ENCODE measurements at places on chromosomes 12 and 14.

GRCh38 chr12:11765817-11766794 lies 116.6 kb downstream of the ETV6 start:
- DNase-seq, result no peak

GRCh38 chr14:99784508-99784907 lies 8.7 kb upstream of the EML1 start:
- no peak for DNase-seq

- no peak for DNase-seq
These were observed 1186.0 kb upstream of the SEL1L start for GRCh38 chr14:82719617-82720016.

DNA sequence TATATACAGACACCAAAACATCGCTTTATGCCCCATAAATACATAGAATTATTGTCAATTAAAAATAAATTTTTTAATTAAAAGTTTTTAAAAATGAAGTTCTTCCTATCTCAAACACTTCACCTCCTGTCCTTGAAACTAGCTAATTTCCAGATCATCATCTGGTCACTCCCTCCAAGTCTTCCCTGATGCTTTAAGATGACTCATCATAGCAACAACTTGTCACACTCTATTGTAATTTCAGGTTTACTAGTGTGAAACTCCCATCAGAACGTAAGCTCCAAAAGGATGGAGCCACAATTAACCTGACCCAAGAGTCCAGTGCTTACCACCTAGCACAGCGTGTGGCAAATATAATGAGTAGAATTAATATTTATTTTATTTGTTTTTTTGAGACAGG lies 16.3 kb downstream of the GXYLT1 start:
- peak; percentile 28 for DNase-seq

DNA sequence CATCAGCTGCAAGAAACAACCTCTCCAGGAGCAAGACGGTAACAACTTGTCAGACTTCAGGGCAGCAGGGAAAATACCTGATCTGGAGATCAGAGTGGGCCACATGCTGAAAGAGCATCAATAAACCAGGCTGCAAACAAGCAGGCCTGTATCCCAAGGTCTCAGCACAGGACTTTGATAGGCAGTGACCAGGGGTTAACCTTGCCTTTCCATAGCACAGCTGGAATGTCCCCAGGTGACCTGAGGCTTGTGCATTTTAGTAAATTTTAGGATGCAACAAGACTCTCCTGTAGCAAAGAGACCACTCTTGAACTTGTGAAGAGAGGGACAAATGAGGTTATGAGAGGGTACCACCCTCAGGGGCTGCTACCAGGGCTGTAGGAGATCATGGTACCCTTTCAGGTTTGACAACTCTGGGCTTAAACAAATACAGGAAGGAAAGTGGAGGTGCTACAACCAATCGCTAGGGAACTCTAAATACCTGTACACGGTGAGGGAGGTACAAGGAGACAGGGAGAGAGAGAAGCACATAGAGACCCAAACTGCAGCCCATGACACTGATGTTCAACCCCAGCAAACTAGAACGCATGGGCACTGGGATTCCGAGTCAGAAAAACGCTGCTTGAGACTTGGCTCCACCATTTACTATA lies 95.4 kb upstream of the EVL start:
- DNase-seq, result no peak

DNA sequence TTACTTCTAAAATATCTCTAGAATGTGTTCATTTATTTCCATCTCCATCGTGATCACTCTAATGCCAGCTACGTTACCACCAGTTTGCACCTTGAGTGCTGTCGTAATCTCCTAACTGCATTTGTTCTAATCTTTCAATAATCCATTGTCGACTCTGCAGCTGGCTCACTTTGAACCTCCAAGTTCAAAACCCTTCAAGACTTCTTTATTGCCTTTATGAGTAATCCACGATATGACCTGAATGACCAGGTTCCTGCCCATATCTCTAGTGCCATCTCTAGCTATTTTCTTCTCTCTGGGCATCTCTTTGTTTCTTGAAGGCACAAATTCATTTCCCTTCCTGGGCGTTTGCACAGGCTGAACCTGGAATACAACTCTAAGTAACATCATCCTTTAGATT lies 76.7 kb downstream of the SRGAP1 start:
- no peak for DNase-seq

- peak; percentile 59 for DNase-seq
These were observed 60.8 kb upstream of the SLC38A4 start for GRCh38 chr12:46886541-46887041.

GRCh38 chr12:102439426-102440405 lies 40.6 kb downstream of the IGF1 start:
- DNase-seq, result no peak

- no peak for DNase-seq
These were observed 24.9 kb downstream of the SPTSSA start for GRCh38 chr14:34436960-34437728.

DNA sequence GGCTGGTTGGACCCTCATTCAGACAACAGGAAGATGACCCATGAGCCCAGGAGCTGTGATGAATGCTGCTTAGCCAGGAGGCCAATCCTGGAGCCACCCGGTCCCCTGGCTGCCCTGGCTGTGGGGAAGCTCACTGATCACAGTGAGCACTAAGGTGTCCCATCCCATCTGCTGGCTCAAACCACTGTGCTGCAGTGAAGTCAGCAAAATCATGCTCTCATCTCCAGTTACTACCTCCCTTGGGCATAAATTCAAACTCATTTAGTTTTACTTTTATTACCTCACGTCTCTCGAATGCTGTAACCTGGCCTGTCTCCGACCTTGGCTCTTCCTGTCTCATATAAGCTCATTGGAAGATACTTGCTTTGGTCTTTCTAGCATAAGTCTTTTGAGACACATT lies 112.4 kb downstream of the APAF1 start:
- DNase-seq, result no peak

DNA sequence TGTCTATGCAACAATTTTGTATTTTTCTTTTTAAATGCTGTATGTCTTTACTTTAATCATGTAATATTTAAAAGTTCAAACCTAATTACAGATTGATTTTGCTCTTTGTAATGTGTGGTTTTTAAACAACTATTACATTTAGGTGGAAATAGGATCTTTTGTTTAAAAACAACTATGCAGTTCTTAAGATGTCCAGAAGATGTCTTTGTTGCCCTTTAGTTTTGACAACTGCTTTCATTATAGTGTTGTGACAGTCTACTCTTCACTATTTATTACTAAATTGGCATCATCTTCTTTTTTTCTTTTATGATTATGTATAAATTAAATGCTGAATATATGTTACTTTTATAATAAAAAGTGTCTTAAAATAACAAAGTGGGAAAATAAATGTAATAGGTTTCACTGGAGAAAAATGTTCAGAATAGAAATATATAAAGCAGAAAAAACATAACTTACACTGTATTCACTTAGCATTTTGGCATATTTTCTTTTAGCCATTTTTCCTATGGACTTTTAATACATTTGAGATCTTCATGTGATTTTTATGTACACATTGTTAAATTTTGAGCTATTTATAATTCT lies 27.1 kb upstream of the PCNX4 start:
- peak; percentile 3 for DNase-seq

GRCh38 chr12:95815632-95816212 lies 25.2 kb upstream of the NTN4 start:
- DNase-seq, result peak; percentile 45

- no peak for DNase-seq
These were observed 173.1 kb downstream of the DUSP6 start for GRCh38 chr12:89179245-89179644.

GRCh38 chr12:131042834-131043245 lies 89.1 kb downstream of the ADGRD1 start:
- DNase-seq, result no peak

- DNase-seq, result no peak
These were observed 56.4 kb downstream of the TMCC3 start for GRCh38 chr12:94593822-94594442.

GRCh38 chr12:27453421-27453820 lies 6.9 kb downstream of the SMCO2 start:
- no peak for DNase-seq

DNA sequence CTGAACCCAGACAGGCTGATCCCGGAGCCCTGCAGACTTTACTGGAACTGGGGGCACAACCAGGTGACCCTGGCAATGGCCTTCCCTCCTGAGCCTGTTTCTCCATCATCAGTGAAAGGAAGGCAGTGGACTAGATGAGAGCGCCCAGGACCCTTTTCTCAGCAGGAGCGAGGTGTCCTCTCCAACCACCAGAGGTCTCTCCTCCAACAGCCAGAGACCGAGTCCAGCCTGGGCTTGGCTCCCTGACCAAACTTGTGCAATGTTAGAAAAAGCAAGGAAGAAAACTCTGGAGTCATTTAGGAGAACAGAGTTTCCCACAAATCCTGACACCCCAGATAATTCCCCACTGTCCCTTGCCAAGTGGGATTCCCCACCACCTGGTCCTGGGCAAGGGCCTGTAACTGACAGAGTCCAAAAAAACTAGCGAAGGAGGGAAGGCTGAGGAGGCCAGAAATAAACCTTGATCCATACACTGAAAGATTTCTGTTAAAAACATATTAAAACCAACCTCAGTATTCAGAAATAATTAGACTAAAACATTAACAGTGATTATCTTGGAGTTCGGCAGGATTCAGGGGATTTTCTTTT lies 9.0 kb downstream of the RPS6KL1 start:
- DNase-seq, result no peak

DNA sequence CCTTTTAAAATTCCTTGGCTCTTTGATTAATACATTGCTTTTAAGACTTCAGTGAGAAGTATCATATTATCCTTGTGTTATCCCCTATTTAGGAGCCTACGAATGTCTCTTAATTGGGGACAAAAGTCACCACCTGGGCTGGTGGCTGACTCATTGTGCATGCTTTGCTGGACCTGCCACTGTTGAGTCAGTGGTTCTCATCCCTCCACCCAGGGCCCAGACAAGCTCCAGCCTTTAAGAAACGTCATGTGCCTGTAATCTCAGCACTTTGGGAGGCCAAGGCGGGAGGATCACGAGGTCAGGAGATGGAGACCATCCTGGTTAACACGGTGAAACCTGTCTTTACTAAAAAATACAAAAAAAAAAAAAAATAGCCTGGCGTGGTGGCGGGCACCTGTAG lies 57.9 kb downstream of the OTX2 start:
- DNase-seq, result no peak

DNA sequence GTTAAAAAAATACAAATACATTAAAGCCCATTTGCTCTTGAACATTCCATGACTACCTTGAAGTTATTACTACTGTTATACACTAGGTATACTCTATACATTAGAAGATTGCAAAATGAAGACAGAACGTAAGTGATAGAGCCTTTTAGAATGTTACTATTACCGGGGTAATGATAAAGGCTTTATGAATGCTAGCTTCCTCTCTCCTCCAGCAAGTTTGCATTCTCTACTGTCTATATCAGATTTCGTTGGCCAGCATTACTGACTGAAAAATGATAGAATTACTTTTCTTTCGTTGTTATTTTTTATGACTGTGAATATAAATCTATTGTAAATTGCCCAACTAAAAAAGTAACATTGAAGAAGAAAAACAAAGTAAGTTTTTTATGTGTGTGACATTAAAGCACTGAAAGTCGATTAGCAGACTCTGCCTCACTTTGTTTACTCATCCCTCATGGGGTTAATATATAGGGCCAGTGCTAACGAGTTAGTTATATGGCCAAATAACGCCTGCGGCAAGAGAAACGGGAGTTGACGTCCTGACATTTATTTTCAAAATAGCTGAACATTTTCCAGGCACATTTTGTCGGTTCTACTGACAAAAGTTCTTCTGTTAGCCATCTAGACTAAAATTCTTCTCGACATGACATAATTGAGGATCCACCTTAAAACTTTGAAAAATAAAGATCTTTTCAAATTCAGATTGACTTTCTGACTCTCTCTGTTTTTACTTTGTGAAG lies 163.8 kb upstream of the KITLG start:
- DNase-seq, result no peak

- no peak for DNase-seq
These were observed 47.6 kb downstream of the TMEM30B start for GRCh38 chr14:61233436-61233956.

DNA sequence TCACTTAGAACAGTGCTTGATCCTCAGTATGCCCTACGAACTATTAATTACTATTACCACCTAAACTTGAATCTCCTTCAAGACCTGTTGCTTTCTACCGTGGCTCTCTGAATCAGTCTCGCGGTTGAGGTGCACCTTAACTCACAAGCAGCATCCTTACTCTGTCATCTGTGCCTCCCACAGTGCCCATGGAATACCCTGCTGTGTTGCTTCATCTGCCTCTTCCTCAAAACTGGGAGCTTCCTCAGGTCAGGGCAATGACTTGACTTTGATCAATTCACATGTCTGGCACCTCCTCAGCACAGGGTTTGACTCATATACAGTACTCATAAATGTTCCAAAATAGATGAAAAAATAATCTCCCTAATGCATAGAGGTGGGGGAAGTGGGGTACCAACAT lies 305.9 kb downstream of the NUAK1 start:
- DNase-seq, result no peak

GRCh38 chr12:111600205-111600642 lies 1.1 kb upstream of the ATXN2 start:
- no peak for DNase-seq

- DNase-seq, result no peak
These were observed 577 bp downstream of the ATG101 start for GRCh38 chr12:52070185-52070925.

All from RCC 7860 (cell line).